Myometrial cell (primary cell): ENCODE measurements at places on chromosomes 3 and 15. TPM values are rescaled to one million over a fixed set of nuclear protein-coding genes. Genes with fewer than 3 reads are reported as not detected.

LRRC57 gene
- 11.2 and 11.3 TPM in 2 replicates for total RNA-seq

COL8A1 gene
- total RNA-seq: 114 and 122 TPM in 2 replicates

ATP2B2 gene
- not detected in 2 replicates for total RNA-seq

GRM2 gene
- not detected in 2 replicates for total RNA-seq

MCCC1 gene
- total RNA-seq: 18.4 and 26.5 TPM in 2 replicates

C3orf49 gene
- total RNA-seq: not detected in 2 replicates

GABRR3 gene
- total RNA-seq: not detected in 2 replicates

PEX5L gene
- under 0.01 TPM in 1 of 2 replicates, not detected in the other for total RNA-seq

ARGFX gene
- total RNA-seq: not detected in 2 replicates

GPR87 gene
- 1.9 and 3.2 TPM in 2 replicates for total RNA-seq

BFSP2 gene
- not detected in 2 replicates for total RNA-seq

PROS1 gene
- total RNA-seq: 18.2 and 25.3 TPM in 2 replicates

BUB1B gene
- 15.3 and 22.3 TPM in 2 replicates for total RNA-seq

ARHGEF26 gene
- total RNA-seq: 4.1 and 10.1 TPM in 2 replicates

ARRDC4 gene
- total RNA-seq: 13.3 and 15.4 TPM in 2 replicates
